H9 (cell line): ENCODE measurements at places on chromosomes 16 and 17. TPM values are rescaled to one million over a fixed set of nuclear protein-coding genes. Genes with fewer than 3 reads are reported as not detected.

DNA sequence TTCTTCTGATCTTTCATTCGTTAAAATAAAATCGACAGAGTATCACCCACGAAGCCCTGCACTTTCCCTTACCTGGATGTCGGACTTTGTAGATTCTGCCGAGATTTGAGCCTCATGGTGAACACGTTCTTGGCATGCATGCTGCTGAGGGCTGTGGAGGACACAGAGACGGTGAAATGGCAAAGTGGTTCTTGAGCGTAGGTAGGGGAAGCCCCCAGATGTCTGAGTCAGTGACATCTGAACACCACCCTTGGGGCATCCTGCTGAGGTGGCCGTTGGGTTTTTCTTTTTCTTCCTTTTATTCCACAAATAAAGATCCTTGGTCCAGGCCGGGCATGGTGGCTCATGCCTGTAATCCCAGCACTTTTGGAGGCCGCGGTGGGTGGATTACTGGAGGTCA, 33.9 kb downstream of the NOS2 start:
- DNase-seq = no peak

GRCh38 chr17:82424001-82424862, 5.8 kb upstream of the OGFOD3 start:
- DNase-seq = peak; percentile 69

DNA sequence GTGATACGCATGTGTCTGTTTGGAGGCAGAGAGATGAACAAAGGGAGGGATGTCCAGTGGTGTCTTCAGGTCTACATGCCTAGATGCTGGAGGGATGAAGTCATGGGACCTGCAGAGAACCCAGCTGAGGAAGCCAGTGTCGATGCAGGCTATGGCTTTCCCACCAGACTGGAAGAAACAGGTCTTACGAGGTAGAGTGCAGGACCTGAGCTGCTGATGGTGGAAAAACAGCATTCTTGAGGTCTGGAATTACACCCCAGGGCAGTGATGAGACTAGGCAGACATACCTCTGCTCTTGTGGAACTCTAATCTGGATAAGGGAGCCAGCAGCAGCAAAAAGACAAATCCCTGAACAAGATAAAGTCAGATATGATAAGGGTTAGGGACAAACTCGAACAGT, 37.4 kb downstream of the ARSG start:
- no peak for DNase-seq

GRCh38 chr16:67926181-67926750, 5.4 kb downstream of the CTRL start:
- no peak for DNase-seq

The CANT1 gene
- 32.4 and 33.0 TPM in 2 replicates for total RNA-seq

GRCh38 chr17:79720705-79721292, 9.9 kb upstream of the ENPP7 start:
- no peak for DNase-seq

DNA sequence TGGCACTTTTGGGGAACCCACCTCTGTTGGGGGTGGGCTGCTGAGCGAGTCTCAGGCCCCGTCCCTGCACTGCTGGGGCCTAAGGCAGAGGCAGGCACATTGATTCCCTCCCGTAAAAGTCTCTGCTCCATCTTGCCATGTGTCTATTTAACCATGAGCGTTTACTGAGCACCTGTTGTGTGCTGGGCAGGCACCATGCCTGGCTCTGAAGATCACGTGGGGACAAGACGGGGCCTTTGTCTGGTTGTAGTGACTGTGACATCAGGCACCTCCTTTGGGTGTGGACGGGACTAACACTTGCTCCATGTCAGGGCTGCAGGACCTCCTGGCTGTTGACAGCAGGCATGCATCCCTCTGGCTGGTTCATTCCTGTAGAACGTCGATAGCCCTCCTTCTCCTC, 204.7 kb upstream of the CIBAR2 start:
- DNase-seq = no peak

GRCh38 chr17:57017625-57018024, 39.7 kb downstream of the SCPEP1 start:
- no peak for DNase-seq

The PLSCR3 gene
- 31.5 and 32.1 TPM in 2 replicates for total RNA-seq
